Substantia nigra (tissue), 51 donors: ENCODE measurements at places on chromosomes 2 and 18.

DNA sequence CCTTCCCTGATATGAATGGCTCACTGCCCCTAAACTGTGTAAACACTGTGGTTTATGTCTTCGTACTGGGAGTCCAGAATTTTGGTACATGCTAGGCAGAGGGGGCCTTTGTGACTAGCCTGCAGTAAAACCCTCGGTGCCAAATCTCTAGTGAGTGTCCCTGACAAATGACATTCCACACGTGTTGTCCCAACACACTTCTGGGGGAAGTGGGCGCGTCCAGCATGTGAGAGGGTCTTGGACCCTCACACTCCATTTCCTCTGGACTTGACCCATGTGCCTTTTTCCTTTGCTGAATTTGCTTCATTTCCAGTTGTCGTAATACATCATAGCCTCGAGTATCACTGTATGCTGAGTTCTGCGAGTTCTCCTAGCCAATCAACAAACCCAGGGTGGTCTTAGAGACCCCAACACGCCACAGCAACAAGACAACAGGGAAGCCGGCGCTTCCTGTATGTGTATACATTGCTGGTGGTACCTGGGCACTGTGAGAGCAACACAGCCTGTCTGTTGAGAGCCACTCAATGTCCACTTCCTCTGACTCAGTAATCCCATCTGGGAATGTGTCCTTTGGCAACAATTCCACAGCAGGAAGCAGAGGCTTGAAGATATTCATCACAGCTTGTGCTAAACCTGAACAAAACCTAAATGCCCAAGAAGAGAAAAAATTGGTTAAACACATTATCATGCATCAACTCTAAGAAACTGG lies 26.9 kb upstream of the SLC66A3 start:
- no peak for DNase-seq

GRCh38 chr18:73099759-73100158 lies 232.0 kb upstream of the NETO1 start:
- DNase-seq, result no peak

DNA sequence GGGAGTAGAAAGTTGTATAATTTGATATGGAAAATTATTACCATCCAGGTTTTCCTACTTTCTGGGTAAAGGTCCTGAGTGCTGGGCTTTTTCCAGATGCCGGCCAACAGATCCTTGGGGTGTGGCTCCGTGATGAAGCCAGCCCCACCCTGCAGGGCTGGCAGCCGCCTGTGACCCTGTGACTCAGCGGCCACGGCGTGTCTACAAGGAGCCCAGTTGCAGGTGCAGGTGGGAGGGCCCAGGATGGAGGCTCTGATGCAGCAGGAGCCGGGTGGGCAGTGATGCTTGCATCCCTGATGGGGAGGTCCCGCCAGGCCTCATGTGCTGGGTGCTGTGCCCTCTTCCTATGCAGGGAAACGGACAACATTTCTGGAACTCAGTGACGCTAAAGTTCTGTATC lies 96.0 kb upstream of the ALKAL2 start:
- no peak for DNase-seq

DNA sequence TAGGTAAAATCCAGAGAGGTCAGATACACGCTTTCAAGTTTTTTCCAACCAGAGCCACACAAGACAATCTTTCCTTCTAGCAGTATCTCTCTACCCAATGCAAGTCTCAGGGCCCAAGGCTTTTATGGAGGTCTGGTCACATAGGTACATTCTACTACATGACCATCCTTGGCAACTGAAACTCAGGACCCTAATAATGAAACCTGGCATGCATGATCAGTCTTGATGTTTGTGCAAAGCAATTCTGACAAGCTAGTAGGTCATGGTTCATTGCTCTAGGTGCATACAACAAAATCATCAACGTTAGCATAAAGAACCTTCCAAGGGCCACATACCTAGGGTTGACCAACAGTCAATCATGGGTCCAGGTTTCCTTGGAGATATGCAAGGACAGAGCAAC lies 33.2 kb upstream of the CCDC88A start:
- DNase-seq, result no peak

DNA sequence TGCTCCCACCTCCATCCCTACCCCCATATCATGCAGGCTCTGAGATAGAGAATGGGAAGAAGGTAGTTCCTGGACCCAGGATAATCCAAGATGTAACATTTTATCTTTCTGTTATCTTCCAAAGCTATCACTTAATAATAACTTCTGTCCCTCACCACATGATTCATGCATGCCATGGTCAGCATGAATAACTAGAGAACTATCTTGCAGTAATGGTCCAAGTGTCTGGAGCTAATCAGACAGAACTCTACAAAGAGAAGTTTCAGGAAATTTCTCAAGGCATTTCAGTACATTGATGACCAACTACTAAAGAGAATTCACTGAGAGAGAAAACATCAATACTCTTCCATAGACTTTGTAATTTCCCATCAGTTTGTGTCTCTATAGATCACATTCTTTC lies 1469.7 kb upstream of the PIK3C3 start:
- no peak for DNase-seq

- DNase-seq, result no peak
These were observed 87.2 kb downstream of the LNPK start for GRCh38 chr2:175914846-175915245.

GRCh38 chr18:51350081-51350480 lies 152.6 kb upstream of the MEX3C start:
- DNase-seq, result no peak

- no peak for DNase-seq
These were observed 12.6 kb downstream of the ZNF804A start for GRCh38 chr2:184610891-184611290.

DNA sequence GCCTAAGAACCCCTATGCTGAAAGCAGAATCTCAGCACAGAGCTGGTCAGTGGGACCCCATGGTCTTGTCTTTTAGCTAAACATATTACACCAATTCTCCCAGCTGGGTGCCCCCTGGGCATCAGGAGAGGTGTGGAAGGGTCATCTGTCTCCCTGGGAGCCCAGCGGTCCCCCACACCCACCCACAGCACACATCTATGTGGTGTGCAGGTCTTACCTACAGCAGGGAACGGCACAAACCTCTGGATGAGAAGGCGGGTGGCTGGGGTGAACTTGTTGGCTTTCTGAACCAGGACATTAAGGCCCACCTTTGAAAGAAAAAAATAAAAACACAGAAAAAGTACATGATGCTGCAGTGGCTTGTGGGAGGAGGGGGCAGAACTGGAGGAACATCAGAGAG lies 70.7 kb downstream of the EMX1 start:
- no peak for DNase-seq

GRCh38 chr2:191218292-191218898 lies 26.8 kb upstream of the MYO1B start:
- DNase-seq, result peak; percentile 3

- DNase-seq, result no peak
These were observed 123.6 kb downstream of the EIPR1 start for GRCh38 chr2:3253913-3254441.

DNA sequence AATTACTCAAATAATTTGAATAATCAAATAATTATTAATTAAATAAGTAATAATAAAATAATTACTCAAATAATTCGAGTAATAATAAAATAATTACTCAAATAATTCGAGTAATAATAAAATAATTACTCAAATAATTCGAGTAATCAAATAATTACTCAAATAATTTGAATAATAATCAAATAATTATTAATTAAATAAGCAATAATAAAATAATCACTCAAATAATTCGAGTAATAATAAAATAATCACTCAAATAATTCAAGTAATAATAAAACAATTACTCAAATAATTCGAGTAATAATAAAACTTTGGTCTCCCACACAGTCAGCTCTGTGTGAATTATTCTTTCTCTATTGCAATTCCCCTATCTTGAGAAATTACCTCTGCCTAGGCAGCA lies 30.0 kb upstream of the LINC00305 start:
- no peak for DNase-seq

DNA sequence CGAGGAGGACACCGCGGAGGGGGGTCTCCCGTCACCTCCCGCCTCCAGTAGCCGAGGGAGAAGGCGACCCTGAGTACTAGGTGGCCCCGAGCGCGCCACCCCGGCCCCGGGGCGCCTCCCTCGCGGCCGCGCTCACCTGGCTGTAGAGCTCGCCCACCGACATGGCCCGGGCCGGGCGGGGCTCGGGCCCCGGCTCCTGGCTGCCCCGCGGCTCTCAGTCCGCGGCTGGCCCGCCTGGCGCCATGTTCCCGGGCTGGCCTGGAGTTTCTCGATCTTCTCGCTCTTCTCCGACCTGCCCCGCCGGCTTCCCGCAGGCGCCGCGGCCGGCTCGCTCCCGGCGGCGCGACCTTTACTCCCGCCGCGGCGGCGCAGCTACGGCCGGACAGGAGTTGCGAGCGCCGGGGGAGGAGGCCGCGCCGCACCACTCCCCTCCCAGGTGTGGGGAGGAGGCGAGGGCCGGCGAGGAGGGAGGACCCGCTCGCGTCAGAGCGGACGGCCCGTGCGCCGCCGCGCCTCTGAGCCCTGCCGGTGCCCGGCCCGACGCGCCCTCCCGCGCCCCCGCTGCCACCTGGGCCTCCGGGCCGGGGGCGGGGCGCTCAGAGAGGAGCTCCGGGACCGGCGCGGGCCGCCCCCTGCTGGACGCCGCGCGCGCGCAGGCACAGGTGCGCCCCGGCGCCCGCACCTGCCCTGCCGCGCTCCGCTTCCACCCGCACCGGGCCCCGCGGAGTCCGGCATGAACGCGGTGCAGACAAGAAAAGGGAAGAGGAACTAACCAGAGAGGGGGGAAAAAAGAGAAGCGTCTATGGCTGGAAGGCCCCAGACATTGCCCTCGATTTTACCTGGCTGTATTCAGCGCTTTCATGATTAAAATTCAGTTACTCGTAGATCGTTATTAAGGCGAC lies at the start of gene MYO5B:
Gene MYO5B, minus strand, starts transcription at position 517 of the 902 bp plus-strand sequence. Its CDS starts 354 bp downstream, at position 163.
- DNase-seq, result no peak

- DNase-seq, result no peak
These were observed 171.4 kb upstream of the NDUFV2 start for GRCh38 chr18:8930990-8931616.
